NCI-H1048 (cell line): ENCODE measurements at places on chromosomes 1 and 21.

- no peak for DNase-seq
Observed at GRCh38 chr1:32741413-32742198, 39.0 kb upstream of the SYNC start.

DNA sequence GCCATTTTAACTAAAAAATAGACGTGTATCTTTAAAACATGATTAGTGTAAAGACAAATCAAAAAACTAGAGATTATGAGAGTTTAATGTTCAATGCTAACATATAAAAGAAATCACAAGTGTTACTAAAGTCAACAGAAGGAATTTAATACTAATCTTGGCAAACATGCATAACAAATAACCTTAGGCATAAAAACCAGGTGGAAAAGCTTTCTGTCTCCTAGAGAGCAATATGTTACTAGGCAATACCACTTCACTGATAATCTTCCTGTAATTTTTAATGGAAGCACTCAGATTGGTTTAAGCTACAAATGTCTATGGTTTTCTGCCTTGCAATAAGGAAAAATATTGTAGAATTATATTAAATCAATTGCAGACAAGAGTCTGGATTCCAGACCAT, 121.9 kb downstream of the NME7 start:
- no peak for DNase-seq

GRCh38 chr1:41576206-41576605, 91.7 kb upstream of the EDN2 start:
- no peak for DNase-seq

DNA sequence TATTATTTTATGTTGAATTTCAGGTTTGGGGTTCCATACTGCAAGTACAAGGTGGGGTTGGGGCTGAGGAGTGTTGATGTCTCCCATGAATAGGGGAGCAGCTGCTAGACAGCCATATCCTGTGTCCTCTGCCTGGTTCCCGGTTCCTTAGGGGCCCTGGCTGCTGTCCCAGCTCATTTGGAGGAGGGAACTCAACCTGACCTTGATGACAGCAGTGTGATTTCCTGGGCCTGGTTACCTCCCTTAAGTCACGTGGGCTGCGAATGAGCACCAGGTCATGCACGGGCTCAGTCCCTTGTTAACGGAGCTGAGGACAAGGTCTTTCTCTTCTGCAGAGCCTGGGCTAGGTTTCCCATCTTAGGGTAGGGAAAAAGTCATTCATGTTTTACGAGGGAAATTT, 85.1 kb downstream of the MTR start:
- no peak for DNase-seq
